ENCODE measurements at places on chromosomes 4 and X.

DNA sequence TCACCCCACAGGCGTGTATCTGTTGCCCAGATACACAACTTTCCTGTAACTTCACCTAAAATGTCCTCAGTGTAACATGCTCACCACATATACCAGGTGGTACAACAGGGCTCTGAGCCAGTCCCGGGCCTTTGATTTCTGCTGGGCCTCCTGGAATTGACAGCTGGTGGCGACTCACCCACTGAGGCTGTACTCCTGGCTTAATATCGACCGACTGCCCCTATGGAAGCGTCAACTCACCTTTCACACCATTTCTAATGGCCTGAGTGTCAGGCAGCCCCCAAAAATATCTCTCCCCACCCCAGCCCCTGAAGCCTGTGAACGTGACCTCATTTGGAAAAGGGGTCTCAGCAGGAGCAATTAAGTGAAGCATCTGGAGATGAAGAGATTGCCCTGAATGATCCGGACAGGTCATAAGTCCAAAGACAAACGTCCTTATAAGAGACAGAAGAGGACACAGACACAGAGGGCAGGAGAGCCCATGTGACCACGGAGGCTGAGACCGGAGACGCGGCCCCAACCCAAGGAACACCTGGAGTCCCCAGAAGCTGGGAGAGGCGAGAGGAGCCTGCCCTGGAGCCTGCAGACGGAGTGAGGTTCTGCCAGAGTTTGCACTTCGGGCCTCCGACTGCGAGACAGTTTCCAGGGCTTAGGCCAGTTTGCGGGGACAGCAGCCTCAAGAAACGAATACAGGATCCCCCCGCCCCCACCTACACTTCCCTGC is 12.6 kb upstream of the MXD4 start:
- no peak for DNase-seq

- DNase-seq = no peak
Measured at GRCh38 chr4:73843369-73843768, 6.9 kb downstream of the CXCL6 start.

DNA sequence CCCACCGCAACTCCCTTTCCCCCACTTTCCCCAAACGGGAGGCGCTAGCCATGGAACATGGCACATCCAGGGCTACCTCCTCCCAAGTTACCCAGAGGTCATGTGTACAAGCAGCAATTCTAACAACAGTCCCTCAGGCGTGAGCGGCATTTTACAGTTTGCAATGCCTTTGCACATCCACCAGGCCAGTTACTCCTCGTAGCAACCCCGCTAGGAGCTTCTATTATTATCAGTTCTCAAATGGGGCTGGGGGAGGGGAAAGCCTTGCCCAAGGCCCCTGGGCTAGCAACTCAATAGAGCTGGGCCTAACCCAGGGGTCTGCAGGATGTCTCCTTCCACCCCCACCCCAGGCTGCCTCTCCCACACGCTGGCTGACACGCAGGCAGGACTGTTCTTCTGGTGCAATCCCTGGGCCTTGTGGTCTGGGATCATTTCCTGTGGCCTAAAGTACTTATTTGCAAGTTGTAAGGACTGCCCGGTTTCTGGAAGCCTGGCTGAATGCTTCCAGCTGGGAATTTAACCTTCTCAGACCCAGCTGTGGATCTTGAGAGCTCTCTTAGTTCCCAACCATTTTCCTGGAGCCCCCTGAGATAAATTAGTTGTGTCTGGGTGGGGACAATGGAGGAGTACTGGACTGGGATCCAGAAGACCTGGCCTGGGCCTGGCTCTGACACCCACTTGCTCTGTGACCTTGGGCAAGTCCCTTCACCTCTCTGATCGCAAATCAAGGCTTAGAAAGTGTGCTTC is 27.7 kb downstream of the PJA1 start:
- DNase-seq = peak; percentile 5

GRCh38 chr4:14848229-14848628 is 154.1 kb upstream of the CPEB2 start:
- DNase-seq = no peak

DNA sequence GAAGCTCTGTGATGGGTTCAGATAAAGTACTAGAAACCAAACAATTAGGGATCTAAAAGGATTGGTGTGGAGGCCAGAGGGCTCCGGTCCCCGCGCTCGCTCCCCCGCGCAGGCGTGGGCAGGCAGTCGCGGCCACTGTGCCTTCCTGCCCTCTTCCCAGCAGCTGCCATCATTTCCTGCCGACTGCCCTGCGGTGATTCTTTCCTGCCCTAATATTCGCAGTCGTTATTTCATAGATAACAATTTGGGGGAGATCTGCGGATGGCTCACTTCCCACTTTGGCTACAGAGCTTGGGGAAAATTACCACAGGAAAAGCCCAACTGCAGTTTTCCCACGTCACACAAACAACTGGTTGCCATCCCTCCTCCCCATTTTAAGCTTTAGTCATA is 2.2 kb downstream of the GRIA2 start:
- peak; percentile 71 for DNase-seq

DNA sequence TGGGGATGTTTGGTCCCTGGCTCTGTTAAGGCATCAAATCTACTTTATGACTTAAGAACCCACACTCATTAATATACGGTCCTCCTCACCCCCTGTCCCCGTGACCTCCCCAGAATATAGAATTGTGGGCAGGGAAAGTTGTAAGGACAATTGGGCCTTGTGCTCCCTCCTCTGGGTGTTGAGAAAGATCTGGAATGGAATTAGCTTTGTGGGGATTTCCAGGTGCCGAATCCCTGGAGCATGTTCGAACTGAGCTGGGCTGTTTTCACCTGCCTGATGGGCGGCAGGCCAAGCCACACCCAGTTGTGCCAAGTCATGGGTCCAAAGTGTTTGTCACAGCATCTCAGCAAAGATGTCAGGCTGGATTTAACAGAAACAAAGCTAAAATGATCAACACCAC is 349.3 kb upstream of the KLF3 start:
- DNase-seq = peak; percentile 25

Measured in NCI-H69 (cell line).